ENCODE measurements at places on chromosomes 12 and 14. TPM values are rescaled to one million over a fixed set of nuclear protein-coding genes. Genes with fewer than 3 reads are reported as not detected.

DNA sequence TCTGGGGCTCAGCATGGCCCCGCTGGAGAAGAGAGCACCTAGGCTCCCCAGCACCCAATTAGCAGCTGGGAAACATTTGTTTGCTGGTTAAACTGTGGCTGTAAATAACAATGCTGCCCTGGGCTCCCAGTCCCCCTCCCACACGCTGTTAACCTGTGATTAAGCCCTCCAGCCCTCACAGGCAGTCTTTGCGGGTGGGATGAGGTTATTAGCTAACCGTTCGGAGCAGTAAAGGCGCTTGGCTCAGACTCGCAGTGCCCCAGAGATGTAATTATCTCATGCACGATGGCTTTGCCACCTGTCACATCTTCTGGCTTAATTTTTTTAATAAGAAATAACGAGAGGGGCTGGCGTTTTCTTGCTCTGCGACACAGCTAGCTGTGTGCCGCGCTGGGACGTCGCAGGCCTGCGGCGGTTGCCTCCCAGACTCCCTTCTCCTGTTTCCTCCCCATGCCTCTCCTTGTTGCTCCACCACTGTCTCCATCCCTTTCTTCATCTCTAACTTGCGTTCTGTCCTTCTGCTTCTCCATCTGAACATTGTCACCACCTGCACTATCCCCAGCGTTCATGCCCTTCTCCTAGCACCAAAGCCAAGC lies 239.2 kb upstream of the FKBP4 start:
- DNase-seq = no peak
- no peaks in the 10 kb centered on the region for H3K4me1 ChIP-seq
- H3K4me3 ChIP-seq = no peak overlapping the region
- no peak overlapping the region for H3K27ac ChIP-seq

ACSM4 gene
- polyA plus RNA-seq = not detected

LUM gene
- 0.30 TPM for polyA plus RNA-seq

GRCh38 chr14:64196814-64197411 lies 97.3 kb downstream of the ESR2 start:
- peaks cover 30% of the 10 kb centered on the region for H3K4me1 ChIP-seq
- peak overlapping the region; percentile 27 for H3K4me3 ChIP-seq
- DNase-seq = no peak
- H3K27ac ChIP-seq = peak overlapping the region; percentile 68

GRCh38 chr14:101770183-101770582 lies 8.7 kb downstream of the PPP2R5C start:
- H3K4me3 ChIP-seq = no peak overlapping the region
- H3K27me3 ChIP-seq = no peaks in the 10 kb centered on the region
- H3K4me1 ChIP-seq = peaks cover 9% of the 10 kb centered on the region
- no peak for DNase-seq

- DNase-seq = no peak
- no peak overlapping the region for H3K4me3 ChIP-seq
- no peaks in the 10 kb centered on the region for H3K4me1 ChIP-seq
- no peak overlapping the region for H3K27ac ChIP-seq
- no peaks in the 10 kb centered on the region for H3K36me3 ChIP-seq
These were observed 53.2 kb downstream of the DACT1 start for GRCh38 chr14:58690801-58691516.

- no peaks in the 10 kb centered on the region for H3K36me3 ChIP-seq
- no peaks in the 10 kb centered on the region for H3K4me1 ChIP-seq
- no peak for DNase-seq
- H3K4me3 ChIP-seq = no peak overlapping the region
These were observed 18.6 kb upstream of the PLEKHG3 start for GRCh38 chr14:64685371-64686281.

- no peak overlapping the region for H3K27ac ChIP-seq
- no peaks in the 10 kb centered on the region for H3K27me3 ChIP-seq
- no peaks in the 10 kb centered on the region for H3K36me3 ChIP-seq
- H3K4me1 ChIP-seq = peaks cover 10% of the 10 kb centered on the region
- peak overlapping the region; percentile 60 for H3K4me3 ChIP-seq
These were observed 1.2 kb downstream of the GPR135 start for GRCh38 chr14:59463787-59464485.

DNA sequence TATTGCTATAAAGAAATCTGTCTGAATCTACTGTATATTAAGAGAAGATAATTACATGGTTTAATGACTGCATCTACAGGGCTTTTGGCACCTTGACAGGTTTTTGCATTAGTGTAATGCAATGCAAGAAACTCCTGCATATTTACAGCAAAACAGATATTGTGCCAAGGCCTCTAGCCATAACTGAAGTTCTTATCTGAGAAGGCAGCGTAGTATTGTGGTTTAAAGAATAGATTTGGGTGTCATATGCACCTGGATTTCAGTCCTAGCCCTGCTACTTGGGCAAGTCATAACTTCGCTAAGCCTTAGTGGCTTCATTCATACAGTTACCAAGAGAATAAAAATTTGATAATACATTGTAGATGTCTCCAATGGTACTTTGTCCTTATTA lies 350.1 kb downstream of the CCDC91 start:
- no peak overlapping the region for H3K4me3 ChIP-seq
- DNase-seq = no peak
- no peaks in the 10 kb centered on the region for H3K27me3 ChIP-seq
- H3K27ac ChIP-seq = no peak overlapping the region

GRCh38 chr14:54127526-54127925 lies 170.9 kb upstream of the BMP4 start:
- H3K4me1 ChIP-seq = no peaks in the 10 kb centered on the region
- no peaks in the 10 kb centered on the region for H3K36me3 ChIP-seq

PIWIL1 gene
- not detected for polyA plus RNA-seq

KLRF1 gene
- not detected for polyA plus RNA-seq

DNA sequence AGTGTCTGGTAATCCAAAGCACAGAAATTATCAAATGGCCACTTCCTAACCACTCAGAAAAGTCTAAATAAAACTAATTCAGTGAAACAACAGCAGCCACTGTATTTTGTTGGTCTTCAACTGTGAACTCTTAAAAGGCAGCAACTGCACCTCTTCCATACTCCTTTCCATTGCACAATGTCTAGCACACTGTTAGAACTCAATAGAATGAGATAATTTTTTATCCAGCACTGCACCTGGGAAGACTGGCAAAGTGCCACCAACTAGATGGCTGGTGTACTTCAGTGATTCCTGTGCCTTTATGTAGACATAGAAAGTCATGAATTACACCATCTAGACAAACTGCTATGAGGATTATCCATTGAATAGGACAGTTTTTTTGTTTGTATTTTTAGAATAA lies 26.2 kb downstream of the LGR5 start:
- H3K4me1 ChIP-seq = no peaks in the 10 kb centered on the region
- no peak for DNase-seq

All from GM12878 (cell line).